Stimulated activated CD4-positive, alpha-beta T cell treated with anti-CD3 and anti-CD28 coated beads, TNF-alpha, amount 100 ng/mL, for 4 hours (primary cell): ENCODE measurements at places on chromosomes 13 and 19.

DNA sequence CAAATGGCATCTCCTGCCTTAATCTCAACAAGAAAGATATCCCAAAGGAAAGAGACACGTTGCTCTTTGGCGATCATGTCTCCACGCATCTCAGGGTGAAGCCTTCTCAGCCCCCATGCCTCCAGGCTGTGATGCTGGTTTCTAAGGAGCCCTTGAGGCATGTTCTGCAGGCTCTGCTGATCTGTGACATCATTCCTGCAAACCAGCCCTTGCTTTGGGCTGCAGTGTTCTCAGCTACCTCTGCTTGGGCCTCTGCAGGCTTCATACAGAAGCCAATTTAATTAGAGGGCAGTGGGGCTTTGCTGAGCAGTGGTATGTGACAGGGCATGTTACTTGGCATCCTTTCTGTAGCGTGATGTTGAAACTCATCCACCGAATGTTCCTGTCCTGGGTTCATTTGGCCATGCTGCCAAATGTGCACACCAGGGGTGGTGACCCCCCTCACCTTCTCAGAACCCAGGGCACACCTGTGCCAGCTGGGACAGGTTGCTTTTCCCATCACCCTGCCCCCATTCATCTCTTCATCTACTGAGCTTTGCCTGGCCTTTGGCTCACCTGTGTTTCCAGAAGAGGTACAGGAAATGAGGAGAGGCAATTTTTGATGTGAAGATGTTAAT is 230.9 kb downstream of the TEX29 start:
- DNase-seq = no peak

- no peak for DNase-seq
Observed at GRCh38 chr19:6318772-6319171, 14.6 kb downstream of the ACER1 start.

GRCh38 chr13:26412263-26412662 is 145.2 kb upstream of the WASF3 start:
- DNase-seq = no peak

DNA sequence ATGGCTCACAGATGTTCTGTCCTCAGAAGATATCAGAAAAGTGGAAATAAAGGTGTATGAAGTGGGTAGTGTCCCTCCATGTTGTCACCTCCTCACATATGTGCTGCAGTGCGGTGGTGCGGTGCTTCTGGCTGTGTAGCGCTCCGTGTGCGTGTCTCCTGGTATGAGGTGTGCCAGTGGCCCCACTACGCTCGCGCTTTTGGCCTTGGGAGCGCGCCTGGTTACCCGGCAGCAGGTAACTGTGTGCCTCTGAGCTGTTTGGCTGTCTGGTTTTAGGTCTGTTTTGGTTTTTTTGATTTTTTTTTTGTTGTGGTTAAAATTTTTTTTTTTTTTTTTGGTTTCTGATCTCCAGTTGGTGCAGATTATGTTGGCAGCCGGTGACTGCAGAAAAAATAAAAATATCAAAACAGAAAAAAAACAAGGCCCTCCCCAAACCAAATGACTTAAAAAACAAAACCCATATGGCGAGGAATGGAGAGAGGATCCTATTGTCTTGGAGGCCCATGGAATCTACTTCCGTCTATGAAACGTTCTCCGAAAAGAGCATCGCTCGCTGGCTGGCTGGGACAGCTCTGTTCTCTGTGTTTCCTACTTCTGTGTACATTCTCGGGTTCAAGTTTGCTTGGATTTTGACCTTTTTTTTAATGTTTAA is 7.9 kb downstream of the HNRNPL start:
- no peak for DNase-seq

GRCh38 chr19:38433268-38433733 is at the start of gene RYR1:
TSS of gene RYR1 (plus strand) at chr19:38433691. CDS start at chr19:38433830, 139 bp downstream.
- peak; percentile 10 for DNase-seq

DNA sequence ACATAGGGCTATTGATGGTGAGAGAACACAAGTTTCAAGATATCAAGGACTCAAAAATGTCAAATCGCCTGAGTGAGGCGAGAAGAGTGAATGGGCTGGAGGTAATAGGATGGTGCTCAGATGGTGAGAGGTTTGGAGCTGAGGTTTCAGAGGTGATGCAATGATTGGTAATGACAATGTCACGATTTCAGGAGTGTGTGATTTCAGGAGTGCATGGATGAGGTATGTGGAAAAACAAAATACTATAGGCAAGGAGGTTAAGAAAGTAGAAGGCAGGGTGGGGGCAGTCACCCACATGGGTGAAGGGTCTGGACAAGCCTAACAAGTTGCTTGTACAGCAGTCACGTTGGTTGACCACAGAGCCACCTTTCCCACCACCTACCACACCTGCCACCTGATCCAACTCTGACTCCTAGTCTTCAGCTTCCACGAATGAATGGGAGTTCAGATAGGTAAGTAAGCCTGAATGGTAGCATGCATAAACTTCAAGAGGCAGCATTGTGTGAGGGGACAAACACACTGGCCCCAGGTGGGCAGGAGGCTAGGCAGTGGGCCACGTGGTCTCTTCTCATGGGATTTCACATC is 71.5 kb downstream of the RUBCNL start:
- no peak for DNase-seq

GRCh38 chr19:46069806-46070341 is 29.1 kb upstream of the IGFL4 start:
- DNase-seq = no peak

DNA sequence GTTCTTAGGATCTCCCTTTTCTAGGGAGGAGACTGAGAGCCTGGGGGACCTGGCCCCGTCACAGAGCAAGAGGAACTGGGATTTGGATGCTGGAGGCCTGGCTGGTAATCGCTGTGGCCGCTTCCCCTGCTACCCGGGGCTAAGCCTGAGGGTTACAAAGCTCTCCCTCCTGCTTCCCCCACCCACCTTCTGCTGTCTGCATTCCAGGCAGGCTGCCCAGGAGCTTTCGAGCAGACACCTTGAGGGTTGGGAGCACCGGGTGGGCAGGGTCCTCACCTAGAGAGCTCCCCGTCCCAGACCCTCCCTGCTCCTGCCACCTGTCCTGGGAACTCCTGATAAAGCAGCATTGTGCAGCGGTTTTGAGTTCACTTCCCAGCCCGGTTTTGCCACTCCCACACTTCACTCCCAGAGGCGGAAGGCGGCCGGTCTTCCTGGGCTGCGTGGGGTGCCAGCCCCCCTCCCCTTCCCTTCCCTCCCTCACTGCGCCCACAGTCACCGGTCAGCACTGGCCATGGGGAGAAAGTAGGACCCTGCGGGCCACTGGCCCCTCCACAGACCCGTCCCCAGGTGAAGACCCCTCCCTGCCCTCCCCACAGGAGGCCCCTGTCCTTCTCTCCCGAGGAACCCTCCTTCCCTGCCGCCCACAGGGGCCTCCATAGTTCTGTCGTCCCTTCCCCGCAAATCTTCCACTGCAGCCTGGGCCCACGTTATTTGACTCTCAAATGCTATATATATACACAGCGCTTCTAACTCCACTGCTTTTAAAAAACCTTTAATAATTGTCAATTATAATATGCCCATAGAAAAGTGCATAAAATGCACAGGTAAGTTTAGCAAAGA is 8.1 kb downstream of the PAK4 start:
- DNase-seq = no peak
